ENCODE measurements at places on chromosomes 16 and 17.

- no peak for DNase-seq
These were observed 66.8 kb upstream of the GAS7 start for GRCh38 chr17:10265100-10265810.

- DNase-seq: no peak
These were observed 5.5 kb upstream of the SRL start for GRCh38 chr16:4247460-4247784.

- no peak for DNase-seq
These were observed 15.7 kb upstream of the RNF43 start for GRCh38 chr17:58432806-58433573.

DNA sequence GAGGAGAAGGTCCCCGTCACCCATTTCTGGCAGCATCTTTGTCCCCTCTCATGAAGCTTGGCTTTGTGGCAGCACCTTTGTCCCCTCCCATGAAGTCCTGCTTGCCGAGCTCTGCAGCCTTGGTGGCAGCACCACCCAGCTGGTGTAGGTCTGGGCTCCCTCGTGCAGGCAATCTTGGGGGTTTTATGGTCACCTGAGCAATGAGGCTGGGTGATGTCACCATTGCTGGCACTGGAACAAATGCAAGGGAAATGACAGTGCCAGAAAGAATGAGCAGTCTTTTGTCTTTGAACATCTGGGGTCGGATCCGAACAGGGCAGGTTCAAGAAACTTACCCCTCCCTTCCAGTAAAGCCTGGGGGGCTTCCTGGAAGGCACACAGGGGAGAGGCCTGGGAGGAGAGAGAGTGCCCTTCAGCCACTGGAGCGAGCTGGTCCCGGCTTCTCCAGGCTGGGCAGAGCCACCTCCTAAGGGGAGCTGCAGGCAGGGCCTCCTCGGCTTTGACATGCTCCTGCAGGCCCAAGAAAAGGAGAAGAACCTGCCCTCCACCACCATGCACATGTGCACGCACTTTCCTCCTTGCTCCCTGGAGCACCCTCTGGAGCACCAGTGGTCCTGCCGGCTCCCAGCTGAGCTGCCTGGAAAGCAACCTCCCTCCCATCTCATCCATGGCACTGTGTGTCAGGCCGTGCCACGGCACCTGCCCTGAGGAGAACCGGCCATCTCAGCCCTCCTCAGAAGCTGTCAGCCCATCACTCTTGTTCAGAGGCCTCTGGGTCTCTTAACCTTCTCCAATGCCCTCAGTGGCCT is 16.0 kb downstream of the BTBD17 start:
- DNase-seq: no peak
